ENCODE measurements at places on chromosomes 6 and 20.

- H3K4me3 ChIP-seq: no peak overlapping the region
- peaks cover 8% of the 10 kb centered on the region for H3K4me1 ChIP-seq
- H3K36me3 ChIP-seq: no peaks in the 10 kb centered on the region
These were observed 118.0 kb upstream of the MARCKS start for GRCh38 chr6:113739041-113739655.

- H3K36me3 ChIP-seq: no peaks in the 10 kb centered on the region
- H3K27ac ChIP-seq: no peak overlapping the region
- H3K4me3 ChIP-seq: no peak overlapping the region
- H3K27me3 ChIP-seq: no peaks in the 10 kb centered on the region
- H3K4me1 ChIP-seq: peaks cover 5% of the 10 kb centered on the region
- DNase-seq: no peak
These were observed 85.4 kb downstream of the CD83 start for GRCh38 chr6:14202947-14203346.

GRCh38 chr6:36962874-36963273 is 8.3 kb downstream of the PI16 start:
- H3K4me1 ChIP-seq: peaks cover 13% of the 10 kb centered on the region
- no peaks in the 10 kb centered on the region for H3K27me3 ChIP-seq
- H3K36me3 ChIP-seq: peaks cover 9% of the 10 kb centered on the region
- H3K27ac ChIP-seq: no peak overlapping the region
- peak; percentile 45 for DNase-seq

DNA sequence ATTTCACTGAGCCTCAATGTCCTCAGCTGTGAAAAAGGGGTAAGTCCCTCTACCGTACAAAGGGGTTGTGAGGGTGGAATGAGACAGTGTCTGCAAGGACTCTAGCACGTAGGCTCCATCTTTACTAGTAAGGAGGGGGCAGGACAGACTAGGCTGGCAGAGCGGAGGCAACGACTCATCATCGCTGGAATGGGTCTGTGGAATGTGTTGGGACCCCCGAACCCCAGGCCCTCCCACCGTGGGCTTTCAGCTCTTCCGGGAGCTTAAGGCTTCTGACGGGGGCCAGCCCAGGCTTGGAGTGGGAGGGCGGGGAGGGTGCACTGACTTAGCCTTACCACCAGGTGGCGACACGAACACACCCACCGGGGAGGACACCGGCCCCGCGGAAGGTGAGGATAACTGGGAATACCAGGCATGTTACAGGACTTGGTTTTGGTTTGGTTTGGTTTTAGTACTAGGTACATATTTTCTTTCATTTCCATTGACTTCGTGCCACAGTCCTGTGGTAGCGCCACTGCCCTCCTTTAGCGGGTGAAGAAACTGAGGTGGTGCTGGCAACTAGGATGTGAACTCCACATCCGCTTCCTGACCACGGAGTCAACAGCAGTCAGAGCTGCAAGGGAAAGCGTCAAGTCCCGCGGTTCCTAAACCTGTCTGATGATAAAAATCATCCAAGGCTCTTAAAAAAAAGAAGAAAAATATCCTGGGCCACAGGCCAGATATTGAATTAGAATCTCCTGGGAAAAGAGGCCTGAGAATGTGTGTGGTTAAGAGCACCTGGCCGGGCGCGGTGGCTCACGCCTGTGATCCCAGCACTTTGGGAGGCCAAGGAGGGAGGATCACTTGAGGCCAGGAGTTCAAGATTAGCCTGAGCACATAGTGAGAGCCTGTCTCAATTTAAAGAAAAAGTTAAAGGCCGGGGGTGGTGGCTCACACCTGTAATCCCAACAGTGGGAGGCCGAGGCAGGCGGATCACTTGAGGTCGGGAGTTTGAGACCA is 10.3 kb upstream of the TULP1 start:
- H3K36me3 ChIP-seq: no peaks in the 10 kb centered on the region
- peak; percentile 78 for DNase-seq
- no peaks in the 10 kb centered on the region for H3K27me3 ChIP-seq

DNA sequence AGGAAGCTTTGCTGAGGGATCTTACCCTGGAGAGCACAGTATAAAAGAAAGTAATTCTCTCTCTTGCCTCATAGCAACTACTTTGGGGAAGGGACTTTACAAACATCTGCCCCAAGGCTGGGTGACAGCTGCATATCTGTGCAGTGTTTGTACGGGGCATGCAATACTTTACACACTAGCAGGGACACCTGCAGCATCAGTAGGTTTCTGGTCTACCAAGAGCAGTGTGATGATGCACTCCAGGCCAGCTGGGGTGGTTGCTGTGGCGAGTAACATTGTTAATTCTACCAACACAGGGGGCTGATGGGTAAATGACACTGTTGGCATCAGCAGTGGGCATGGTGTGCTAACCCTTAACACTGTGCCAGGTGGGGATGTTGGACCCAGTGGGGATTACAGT is 48.0 kb downstream of the ADTRP start:
- H3K36me3 ChIP-seq: no peaks in the 10 kb centered on the region
- no peak overlapping the region for H3K4me3 ChIP-seq
- H3K27me3 ChIP-seq: no peaks in the 10 kb centered on the region
- peaks cover 13% of the 10 kb centered on the region for H3K4me1 ChIP-seq
- no peak overlapping the region for H3K27ac ChIP-seq

DNA sequence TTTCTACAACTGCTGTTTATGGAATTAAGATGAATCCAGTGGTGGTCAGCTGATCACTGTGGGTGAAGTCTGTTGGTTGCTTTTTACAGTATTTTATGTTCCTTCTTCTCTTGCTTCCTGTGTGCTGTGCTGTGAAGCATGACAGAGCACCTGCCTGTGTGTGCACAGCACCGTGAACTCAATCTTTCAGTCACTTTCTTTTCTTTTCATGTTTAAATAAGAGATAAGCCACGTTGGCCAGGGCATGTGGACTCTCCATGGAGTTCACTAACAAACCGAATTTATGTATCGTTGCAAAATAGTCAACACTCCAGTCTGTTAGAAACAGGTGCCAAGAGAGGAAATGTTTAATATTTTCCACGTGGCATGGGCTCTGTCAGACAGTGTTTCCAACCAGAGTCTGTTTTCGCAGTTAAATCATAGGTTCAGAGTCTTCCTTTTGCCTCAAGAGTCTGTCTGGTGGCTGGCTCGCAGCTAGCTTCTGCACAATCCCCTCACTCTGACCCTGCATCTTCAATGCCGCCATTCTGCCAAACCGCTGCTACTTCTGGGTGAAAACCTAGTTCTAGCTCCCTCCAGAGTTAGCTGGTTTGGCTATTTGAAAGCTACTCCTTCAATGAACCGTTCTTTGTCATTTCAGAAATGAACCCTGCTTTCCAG is 73.2 kb downstream of the QRSL1 start:
- H3K27me3 ChIP-seq: no peaks in the 10 kb centered on the region
- DNase-seq: no peak
- no peaks in the 10 kb centered on the region for H3K36me3 ChIP-seq
- H3K27ac ChIP-seq: no peak overlapping the region
- no peak overlapping the region for H3K4me3 ChIP-seq
- no peaks in the 10 kb centered on the region for H3K4me1 ChIP-seq

DNA sequence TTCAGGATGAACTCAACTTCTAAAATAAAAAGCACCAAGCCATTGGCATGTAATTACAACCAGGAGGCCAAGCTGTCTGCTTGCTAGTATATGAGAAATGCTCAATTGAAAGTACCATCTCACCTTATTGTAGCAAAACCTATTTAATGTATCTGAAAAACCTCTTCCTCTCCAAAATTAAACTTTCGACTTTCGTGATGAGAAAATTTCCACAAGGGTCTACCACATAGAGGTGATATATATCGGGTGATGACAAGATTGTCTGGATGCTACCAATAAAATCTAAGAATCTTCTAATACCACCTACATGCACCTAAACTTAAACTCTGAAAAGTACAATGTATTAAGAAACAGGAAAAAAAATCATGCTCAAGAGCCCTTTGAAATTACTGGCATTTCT is 74.2 kb downstream of the ATXN1 start:
- H3K4me3 ChIP-seq: no peak overlapping the region
- no peaks in the 10 kb centered on the region for H3K27me3 ChIP-seq
- H3K36me3 ChIP-seq: no peaks in the 10 kb centered on the region
- no peak for DNase-seq
- no peak overlapping the region for H3K27ac ChIP-seq

DNA sequence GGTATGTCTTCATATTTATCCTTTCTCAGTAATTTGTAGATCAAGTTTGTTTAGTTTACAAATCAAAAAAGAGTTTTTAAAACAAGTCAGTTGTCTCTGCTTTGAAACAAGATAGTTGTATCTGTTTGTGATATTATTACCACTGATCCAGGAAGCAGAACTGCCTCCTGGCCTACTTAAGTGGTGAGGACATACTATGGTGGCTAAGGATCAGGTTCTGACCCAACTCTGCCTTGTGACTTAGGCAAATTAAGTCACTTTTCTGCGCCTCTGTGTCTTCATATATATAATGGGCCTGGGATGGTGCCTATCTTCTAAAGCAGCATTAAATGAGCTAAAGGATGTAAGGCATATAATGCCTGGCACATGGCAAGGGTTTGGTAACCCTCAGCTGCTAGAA is 8.7 kb downstream of the ANKS1A start:
- no peaks in the 10 kb centered on the region for H3K36me3 ChIP-seq
- H3K27me3 ChIP-seq: no peaks in the 10 kb centered on the region
- DNase-seq: no peak
- 0 out of 2 replicates have a peak, but pooled peaks cover 3% of the 10 kb centered on the region for H3K4me1 ChIP-seq
- H3K27ac ChIP-seq: no peak overlapping the region

- peak overlapping the region; percentile 99 for H3K27ac ChIP-seq
- H3K4me3 ChIP-seq: no peak overlapping the region
- peaks cover 35% of the 10 kb centered on the region for H3K4me1 ChIP-seq
- no peak for DNase-seq
- H3K36me3 ChIP-seq: no peaks in the 10 kb centered on the region
These were observed 242.0 kb downstream of the ARID1B start for GRCh38 chr6:157019115-157019641.

DNA sequence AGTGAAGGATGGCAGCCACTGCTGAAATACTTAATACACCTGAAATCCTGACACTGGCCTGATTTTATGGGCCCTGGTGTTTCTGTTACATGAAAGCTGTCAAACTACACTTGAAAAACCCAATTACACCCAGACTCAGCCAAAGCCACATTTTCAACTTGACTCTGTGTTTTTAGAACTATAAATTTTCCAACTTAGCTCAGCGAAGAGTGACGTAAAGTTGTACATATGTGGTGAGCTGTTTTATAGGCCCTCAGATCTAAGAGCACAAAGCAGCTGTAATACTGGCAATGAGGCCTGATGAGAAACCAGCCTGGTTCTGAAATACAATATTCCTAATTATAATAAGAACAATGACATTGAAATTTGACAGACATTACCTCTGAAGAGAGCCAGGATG is 18.6 kb downstream of the SCML4 start:
- H3K4me1 ChIP-seq: no peaks in the 10 kb centered on the region
- no peak for DNase-seq
- peaks cover 10% of the 10 kb centered on the region for H3K27me3 ChIP-seq
- no peak overlapping the region for H3K27ac ChIP-seq

GRCh38 chr6:75204959-75205775 is 686 bp downstream of the COL12A1 start:
- H3K27me3 ChIP-seq: no peaks in the 10 kb centered on the region
- peak; percentile 90 for DNase-seq
- H3K27ac ChIP-seq: peak overlapping the region; percentile 89
- peak overlapping the region; percentile 98 for H3K4me3 ChIP-seq

DNA sequence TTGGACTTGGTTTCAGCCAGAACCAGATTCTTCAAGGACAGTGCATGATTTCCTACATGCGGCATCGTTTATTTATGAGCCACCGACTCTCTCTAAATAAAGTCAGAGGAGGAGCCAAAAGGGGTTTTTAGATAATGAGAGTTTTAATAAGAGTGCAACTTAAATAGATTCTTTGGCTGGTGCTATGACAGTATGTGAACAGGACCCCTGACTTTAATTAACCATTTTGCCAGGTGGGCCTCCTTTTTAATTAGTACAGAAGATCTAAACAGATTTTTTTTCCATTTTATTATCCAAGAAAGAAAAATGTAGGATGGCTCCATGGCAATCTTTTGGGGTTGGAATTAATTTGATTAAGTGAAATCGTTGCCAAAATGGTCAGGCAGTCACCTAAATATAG is 74.8 kb upstream of the INSM1 start:
- H3K4me3 ChIP-seq: no peak overlapping the region
- no peaks in the 10 kb centered on the region for H3K4me1 ChIP-seq
- H3K27me3 ChIP-seq: no peaks in the 10 kb centered on the region
- no peak overlapping the region for H3K27ac ChIP-seq
- no peak for DNase-seq

GRCh38 chr6:106188104-106188794 is 102.1 kb downstream of the PRDM1 start:
- no peak overlapping the region for H3K4me3 ChIP-seq
- H3K4me1 ChIP-seq: peaks cover 39% of the 10 kb centered on the region
- H3K27ac ChIP-seq: no peak overlapping the region
- no peaks in the 10 kb centered on the region for H3K27me3 ChIP-seq
- H3K36me3 ChIP-seq: peaks cover 6% of the 10 kb centered on the region

DNA sequence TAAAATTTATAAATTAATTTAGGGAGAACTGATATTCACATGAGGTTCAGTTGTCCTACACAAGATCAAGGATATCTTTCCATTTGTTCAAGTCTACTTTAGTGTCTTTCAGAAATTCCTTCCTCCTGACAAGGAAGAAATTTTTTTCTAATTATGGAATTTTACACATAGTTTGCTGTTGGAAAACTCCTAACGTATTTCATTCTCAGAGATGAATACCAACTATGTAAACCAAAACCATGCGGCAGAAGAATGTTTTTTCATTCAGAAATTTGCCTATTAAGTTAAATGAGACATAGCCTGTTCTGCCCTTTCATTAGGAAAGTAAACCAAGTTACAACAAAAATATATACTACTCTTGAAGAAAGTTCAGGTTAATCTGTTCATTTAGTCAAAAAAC is 111.2 kb upstream of the PRDM1 start:
- no peak for DNase-seq
- no peaks in the 10 kb centered on the region for H3K4me1 ChIP-seq

GRCh38 chr20:56222201-56222600 is 26.3 kb upstream of the MC3R start:
- DNase-seq: peak; percentile 23
- H3K4me3 ChIP-seq: no peak overlapping the region
- H3K4me1 ChIP-seq: no peaks in the 10 kb centered on the region
- no peak overlapping the region for H3K27ac ChIP-seq

DNA sequence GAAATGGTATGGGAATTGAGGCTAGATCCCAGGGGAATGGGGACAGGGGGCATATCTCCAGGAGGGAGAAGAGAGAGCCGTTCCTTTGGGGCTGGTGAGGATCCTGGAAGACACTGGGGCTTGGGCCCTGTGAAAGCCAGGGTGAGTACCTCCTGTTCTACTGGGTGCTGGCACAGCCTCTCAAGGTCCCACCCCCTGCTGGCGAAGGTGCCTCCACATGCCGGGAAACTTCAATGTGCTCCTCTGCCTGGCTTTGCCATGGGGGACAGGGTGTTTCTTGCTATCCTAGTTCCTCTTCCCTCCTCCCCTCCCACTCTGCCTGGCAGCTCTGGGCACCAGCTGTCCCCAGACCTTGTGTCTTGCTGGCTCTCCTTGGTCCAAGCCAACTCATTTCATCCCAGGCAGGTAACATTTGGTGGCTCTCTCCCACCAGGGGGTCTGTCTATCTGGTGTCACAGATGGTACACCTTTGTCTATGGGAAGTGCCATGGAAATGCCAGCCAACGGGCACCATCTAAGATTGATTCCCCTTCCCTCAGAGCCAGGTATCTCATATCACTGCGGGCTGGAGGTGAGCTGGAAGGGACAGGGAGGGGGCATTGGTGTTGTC is 56.8 kb downstream of the MDGA1 start:
- H3K27me3 ChIP-seq: no peaks in the 10 kb centered on the region
- DNase-seq: no peak
- H3K36me3 ChIP-seq: no peaks in the 10 kb centered on the region
- no peak overlapping the region for H3K27ac ChIP-seq

GRCh38 chr6:81023007-81023582 is 729.4 kb downstream of the TENT5A start:
- H3K36me3 ChIP-seq: no peaks in the 10 kb centered on the region
- no peaks in the 10 kb centered on the region for H3K4me1 ChIP-seq
- H3K4me3 ChIP-seq: no peak overlapping the region
- H3K27me3 ChIP-seq: no peaks in the 10 kb centered on the region
